NCI-H748 treated with DMSO at 0.1 percent for 48 hours (cell line): ENCODE measurements at places on chromosomes 7 and 10.

GRCh38 chr10:24428410-24428782 lies 219.5 kb downstream of the KIAA1217 start:
- no peak for DNase-seq

DNA sequence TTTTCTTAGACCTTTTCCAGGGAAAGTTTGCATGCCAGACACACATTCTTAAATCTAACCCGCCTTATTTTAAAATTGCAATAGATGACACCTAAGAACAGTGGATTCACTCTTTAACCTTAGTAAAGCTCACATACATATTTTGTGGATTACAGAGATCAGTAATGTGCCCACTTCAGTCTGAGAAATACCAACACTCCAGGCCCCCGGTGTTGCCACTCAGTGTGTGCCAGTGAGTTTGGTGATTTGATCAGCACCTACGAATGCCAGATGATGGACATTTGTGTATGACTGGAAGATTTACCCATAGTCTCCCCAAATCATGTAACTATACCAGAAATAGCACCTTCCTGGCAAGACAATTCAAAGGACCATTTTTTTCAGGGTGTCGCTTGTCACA lies 2.6 kb downstream of the LRRN3 start:
- no peak for DNase-seq

- DNase-seq: no peak
Measured at GRCh38 chr10:51302316-51302715, 228.0 kb downstream of the PRKG1 start.

DNA sequence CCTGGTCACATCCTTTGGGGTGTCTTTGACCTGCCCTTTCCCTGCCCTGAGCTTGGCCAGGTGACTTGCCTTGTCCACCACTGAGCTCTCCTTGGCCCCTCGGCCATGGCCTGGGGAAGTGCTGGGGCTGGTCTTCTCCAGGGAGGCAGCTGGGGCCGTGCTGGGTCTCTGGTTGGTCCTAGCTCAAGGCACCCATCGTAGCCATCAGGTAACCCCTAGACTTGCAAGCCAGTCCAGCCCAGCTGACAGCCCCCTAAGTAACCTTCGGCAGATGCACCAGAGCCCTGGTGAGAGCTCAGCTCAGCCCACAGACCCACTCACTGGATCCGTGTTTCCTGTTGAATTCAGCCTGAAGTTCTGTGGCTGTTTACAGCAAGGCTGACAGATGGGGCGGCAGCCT lies 176.2 kb upstream of the SHH start:
- no peak for DNase-seq

DNA sequence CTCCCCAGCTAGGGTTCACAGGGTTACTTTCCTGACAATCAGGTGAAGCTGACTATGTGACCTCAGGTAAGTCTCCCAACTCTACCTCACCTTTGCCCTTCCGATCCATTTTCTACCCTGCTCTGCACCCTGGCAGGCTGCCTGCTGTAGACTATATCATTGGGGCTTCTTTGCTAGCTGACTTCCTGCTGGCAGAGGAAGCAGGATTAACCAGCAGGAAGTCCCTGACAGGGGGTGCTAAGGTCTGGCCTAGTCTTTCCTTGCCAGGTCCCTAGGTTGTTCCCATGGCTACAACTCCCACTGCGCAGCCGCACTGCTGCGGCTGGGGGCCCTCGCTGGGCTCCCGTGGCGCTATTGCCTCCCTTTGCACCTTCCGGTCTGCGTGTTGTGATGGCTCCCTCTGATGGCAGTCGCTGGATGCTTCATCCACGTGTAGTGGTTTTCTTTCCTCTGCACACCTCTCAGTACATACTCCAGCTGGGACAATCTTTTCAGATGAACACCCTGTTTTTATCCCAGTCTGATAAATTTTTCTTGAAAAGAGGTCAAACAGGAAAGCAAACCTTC lies 365.9 kb downstream of the REEP3 start:
- DNase-seq: no peak

DNA sequence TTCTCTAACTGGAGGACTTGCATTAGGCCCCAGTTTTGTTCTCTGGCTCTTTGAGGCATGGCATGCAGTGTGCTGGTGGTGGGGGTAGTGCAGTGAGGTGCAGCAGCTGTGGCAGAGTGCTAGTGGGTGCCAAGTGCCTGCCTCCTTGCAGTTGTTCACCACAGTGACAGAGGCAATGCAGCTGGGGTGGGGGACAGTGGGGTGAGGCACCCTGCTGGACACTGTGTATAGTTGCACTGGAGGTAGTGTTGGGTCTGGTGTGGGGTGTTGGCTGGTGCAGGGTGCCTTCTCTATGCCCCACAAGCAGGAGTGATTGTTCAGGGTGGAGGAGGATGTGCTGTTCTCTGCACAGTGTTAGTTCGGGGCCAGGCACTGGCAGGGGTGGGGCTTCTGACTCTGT lies 21.7 kb upstream of the KEL start:
- no peak for DNase-seq

DNA sequence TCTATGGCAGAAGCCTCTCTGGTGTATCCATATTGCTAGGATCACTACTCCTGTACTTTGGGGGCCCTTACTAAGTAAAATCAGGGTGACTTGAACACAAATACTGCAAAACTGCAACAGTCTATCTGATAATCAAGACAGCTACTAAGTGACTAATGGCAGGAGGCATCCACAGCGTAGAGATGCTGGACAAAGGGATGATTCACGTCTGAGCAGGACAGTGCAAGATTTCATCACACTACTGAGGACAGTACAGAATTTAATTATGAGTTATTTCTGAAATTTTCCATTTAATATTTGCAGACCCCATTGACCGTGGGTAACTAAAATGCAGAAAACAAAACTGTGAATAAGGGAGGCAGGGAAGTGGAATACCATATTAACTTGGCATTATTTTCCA lies 10.4 kb downstream of the CUL2 start:
- DNase-seq: no peak

DNA sequence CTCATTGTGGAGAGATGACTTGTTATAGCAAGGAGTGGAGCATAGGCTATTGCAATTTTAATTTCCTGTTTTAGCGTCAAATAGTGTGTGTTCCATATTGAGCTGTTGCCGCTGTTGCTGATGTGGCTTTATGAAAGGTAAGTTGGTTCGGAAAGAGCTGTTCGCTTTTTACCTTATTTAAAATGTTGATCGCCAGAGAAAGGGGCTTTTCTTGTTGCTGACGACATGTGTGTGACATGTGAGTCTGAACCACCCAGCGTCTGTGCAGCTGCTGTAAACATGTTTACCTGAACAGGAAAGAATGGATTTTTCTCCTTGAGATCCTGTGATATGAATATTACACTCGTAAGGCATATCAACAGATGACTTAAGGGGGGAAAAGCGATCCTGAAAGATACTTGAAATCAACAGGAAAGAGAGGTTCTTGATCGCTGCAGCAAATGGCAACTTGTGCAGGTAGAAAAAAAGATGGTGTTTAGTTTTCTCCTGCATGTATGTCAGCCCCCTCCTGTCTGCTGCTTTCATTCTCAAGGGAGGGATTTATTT lies 2.5 kb downstream of the ZEB1 start:
- DNase-seq: peak; percentile 29

DNA sequence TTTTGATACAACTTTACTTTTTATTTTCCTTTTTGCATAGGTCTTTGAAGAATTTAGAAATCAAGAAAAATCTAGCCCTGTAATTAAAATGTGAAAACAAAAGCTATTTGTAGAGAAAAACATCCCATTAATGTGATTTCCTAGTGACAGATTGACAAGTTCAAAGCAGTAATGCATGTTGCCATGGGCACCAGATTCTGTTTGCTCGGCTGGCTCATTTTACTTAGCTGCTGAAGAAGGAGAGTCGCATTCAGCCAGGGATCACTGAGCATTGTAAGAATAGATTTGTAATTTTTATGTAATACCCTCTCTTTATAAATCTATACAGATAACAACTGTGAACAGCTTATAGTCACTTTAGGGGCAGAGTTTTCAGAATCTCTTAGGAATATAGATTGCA lies 28.5 kb downstream of the DNAJB9 start:
- DNase-seq: peak; percentile 76

- no peak for DNase-seq
Measured at GRCh38 chr7:91407942-91408341, 143.7 kb downstream of the FZD1 start.

GRCh38 chr7:139242741-139243281 lies 11.8 kb downstream of the UBN2 start:
- no peak for DNase-seq

DNA sequence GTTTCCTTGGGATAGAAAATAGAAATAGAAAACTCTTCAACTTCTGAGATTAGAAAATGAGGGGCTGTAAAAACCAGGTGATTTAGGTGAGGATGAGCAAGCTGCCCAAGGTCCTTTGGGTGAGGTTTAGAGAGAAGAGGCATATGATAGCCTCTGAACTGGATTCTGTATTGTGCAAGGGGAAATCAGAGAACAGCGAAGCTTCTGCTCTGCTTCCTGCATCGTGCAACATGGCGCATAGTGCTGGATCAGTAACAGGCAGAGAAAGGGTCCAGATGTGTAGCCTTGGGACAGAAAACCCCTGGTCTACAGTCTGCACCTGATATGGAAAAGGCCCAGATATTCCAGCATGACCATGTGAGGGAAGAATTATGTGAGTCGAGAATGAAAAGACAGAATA lies 121.7 kb downstream of the MBL2 start:
- DNase-seq: no peak
